Spinal cord (tissue), 10 donors: ENCODE measurements at places on chromosomes 3 and 15. TPM values are rescaled to one million over a fixed set of nuclear protein-coding genes. Genes with fewer than 3 reads are reported as not detected.

NRROS gene
- 3.0 TPM for total RNA-seq

EFHB gene
- total RNA-seq: 7.2 TPM

TRPM1 gene
- 0.10 TPM for total RNA-seq

SMCO1 gene
- total RNA-seq: not detected

DCLK3 gene
- 11.8 TPM for total RNA-seq

C2CD4A gene
- total RNA-seq: 0.06 TPM

SLC38A3 gene
- 10.5 TPM for total RNA-seq
